CD8-positive, alpha-beta memory T cell (primary cell): ENCODE measurements at places on chromosomes 5 and 9. TPM values are rescaled to one million over a fixed set of nuclear protein-coding genes. Genes with fewer than 3 reads are reported as not detected.

- H3K27ac ChIP-seq: no peak overlapping the region
- no peaks in the 10 kb centered on the region for H3K27me3 ChIP-seq
- H3K36me3 ChIP-seq: no peaks in the 10 kb centered on the region
- peaks cover 6% of the 10 kb centered on the region for H3K4me1 ChIP-seq
- H3K4me3 ChIP-seq: no peak overlapping the region
Measured at GRCh38 chr5:139425497-139425896, 13.8 kb downstream of the DNAJC18 start.

DNA sequence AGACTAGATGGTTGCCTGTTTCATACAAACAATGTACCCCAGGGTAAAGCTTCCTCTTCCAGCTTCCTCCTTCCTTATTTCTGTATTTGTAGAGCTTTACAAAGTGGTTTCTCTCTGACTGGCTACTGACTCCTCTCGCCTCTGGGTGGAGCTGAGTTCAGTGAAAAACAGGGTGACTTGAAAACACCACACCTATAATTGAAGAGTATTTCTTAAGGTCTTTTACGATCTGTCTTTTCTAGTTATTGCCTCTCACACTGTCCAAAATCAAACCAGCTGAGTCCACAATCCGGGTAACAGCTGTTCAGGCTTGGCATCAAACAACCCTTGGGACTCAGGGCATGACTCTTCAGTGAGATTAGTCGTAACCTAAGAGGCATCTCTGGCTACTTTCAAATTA lies 200.4 kb downstream of the ARRDC3 start:
- no peaks in the 10 kb centered on the region for H3K36me3 ChIP-seq
- DNase-seq: no peak
- H3K4me1 ChIP-seq: no peaks in the 10 kb centered on the region
- H3K27ac ChIP-seq: no peak overlapping the region
- no peaks in the 10 kb centered on the region for H3K27me3 ChIP-seq

GRCh38 chr5:149931992-149932436 lies 12.6 kb downstream of the PDE6A start:
- no peaks in the 10 kb centered on the region for H3K27me3 ChIP-seq
- no peak for DNase-seq
- H3K36me3 ChIP-seq: no peaks in the 10 kb centered on the region
- H3K4me1 ChIP-seq: no peaks in the 10 kb centered on the region
- no peak overlapping the region for H3K27ac ChIP-seq
- no peak overlapping the region for H3K4me3 ChIP-seq

GRCh38 chr5:3325972-3326840 lies 269.4 kb upstream of the IRX1 start:
- H3K27ac ChIP-seq: no peak overlapping the region
- DNase-seq: no peak
- H3K4me3 ChIP-seq: no peak overlapping the region

DNA sequence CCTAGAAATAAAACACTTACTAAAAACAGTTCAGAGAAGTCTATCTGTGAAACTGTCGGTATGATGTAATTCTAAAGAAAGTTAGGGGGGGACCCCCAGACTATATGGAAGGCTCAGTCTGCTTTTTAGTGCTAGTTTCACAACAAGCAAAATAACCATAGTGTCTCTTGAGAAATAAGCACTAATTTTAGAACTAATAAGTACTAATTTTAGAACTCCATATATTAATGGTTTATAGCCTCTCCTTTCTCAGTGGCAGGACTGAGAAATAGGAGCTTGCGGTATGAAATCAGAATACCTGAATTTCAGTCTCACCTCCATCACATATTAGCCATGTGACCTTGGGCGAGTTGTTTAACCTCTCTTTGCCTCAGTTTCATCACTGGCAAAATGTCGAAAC lies 1.4 kb upstream of the PHF24 start:
- DNase-seq: no peak
- no peak overlapping the region for H3K4me3 ChIP-seq
- no peaks in the 10 kb centered on the region for H3K4me1 ChIP-seq
- peaks cover 32% of the 10 kb centered on the region for H3K27me3 ChIP-seq
- no peaks in the 10 kb centered on the region for H3K36me3 ChIP-seq

GRCh38 chr5:33738097-33738496 lies 153.7 kb downstream of the ADAMTS12 start:
- DNase-seq: no peak
- no peaks in the 10 kb centered on the region for H3K27me3 ChIP-seq
- H3K36me3 ChIP-seq: no peaks in the 10 kb centered on the region
- no peak overlapping the region for H3K4me3 ChIP-seq
- no peak overlapping the region for H3K27ac ChIP-seq

GRCh38 chr9:119963258-119963797 lies 594.1 kb upstream of the BRINP1 start:
- no peak for DNase-seq
- no peaks in the 10 kb centered on the region for H3K4me1 ChIP-seq
- H3K36me3 ChIP-seq: no peaks in the 10 kb centered on the region
- H3K27ac ChIP-seq: no peak overlapping the region
- no peaks in the 10 kb centered on the region for H3K27me3 ChIP-seq

Gene CDC20B
- total RNA-seq: 0.16 TPM

Gene SHOC1
- not detected for total RNA-seq
